SJSA1 (cell line): ENCODE measurements at places on chromosomes 7 and 10.

GRCh38 chr10:102449321-102450123 is 1.8 kb downstream of the C10orf95 start:
- DNase-seq: no peak

GRCh38 chr7:157472311-157473050 is 135.7 kb downstream of the DNAJB6 start:
- DNase-seq: peak; percentile 30

DNA sequence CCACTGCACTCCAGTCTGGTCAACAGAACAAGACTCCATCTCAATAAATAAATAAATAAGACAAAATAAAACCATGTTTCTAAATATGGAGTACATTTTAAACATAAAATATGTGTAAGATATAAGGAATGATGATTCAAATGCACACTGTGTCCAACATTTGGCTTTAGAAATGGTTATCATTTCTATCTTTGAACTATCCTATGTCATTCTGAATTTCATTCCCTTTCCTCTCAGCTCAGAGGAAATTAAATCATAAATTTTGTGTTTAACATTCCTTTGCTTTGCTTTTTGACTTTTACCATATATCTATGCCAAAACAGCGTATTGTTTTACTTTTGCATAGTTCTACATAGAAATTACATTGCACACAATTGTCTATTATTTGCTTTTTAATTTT is 130.9 kb downstream of the GNAT3 start:
- no peak for DNase-seq

DNA sequence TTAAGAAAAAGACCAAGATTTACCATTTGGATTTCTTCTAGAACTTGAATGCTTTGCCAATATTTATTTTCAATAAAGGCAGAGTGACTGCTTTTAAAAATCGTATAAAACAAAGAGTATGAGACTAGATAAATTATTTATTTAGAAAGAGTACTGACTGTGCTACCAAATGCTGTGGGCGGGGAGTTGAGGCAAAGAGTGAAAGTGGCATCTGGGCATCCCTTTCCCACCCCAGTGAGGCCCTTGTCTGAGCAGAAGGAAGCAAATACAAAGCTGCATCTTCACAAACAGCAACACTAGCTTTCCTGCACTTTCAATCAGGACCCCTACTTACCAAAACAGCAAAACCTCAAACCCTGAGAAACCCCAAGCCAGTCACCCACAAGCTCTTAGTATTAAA is 34.9 kb downstream of the ITGB1 start:
- no peak for DNase-seq

DNA sequence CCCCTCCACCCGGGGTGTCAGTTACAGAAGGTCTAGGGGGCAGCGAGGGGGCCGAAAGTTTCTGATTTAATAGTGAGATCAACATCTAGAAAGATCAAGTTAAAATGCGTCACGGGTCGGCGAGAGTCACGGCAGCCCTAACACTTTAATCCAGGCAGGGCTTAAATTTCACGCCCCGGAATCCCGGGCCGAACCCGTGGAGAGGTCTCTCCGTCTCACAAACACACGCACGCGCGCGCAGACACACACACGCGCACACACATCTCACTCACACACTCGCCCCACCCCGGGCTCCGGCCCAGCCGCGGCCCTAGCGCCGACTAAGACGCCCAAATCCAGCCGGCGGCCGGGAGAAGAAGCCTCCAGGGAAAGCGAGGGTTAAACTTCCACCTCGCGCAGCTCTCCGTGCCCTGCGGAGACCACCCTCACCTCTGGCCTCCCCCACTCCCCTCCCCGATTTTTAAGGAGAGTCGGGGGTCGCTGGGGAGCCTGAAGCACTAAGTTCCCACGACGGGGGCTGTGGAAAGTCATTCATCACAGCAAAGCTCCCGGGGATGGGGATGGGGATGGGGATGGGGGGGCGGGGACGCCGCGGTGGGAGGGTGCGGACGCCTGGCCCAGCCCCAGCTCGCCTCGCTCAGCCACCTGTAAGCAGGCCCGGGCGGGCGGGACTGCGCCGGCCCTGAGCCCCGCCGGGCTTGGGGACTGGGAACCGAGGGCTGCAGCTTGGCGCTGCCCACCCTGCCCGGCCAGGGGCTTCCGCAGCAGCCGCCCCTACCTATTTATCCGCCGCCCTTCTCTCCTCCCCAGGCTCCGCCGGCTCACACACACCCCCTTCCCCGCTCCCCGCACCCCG is 1.6 kb downstream of the PDGFA start:
- DNase-seq: no peak

DNA sequence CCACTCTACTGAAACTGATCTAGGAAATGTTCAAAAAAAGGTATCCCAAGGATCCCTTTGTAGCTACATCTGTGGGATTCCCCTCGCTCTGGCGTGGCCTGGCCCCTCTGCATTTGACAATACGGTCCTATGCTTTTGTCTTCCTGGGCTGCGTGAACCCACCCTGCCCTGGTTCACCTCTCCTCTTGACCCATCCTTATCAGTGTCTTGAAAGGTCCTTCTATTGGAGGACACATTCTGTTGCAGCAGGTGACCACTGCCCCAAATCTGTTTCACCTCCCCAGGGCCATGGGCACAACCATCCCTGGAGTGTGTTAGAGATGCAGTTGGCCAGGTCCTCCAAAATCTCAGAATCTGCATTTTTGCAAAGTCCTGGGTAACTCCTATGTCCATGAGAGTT is 100.8 kb downstream of the EGFR start:
- no peak for DNase-seq

- DNase-seq: no peak
Measured at GRCh38 chr7:157016352-157017041, 6.0 kb upstream of the MNX1 start.

DNA sequence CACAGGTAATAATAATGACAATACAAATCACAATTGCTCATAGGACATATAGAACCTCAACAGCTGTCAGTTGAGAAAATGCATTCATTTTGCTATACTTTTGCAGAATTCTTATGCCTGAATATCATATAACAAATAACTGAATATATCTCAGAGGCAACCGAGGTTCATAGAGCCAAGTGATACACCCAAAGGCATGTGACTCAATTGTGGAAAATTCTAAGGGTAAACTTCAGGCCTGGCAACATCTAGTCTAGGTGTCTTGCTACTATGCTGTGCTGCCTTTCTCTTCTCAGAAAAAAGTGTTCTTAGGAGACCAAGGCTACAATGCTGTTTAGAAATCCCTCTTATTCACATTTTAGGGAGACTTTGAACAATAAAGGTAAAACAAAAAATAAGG is 270.7 kb downstream of the BAMBI start:
- no peak for DNase-seq

- no peak for DNase-seq
Measured at GRCh38 chr10:114917927-114918672, 19.9 kb upstream of the TRUB1 start.

DNA sequence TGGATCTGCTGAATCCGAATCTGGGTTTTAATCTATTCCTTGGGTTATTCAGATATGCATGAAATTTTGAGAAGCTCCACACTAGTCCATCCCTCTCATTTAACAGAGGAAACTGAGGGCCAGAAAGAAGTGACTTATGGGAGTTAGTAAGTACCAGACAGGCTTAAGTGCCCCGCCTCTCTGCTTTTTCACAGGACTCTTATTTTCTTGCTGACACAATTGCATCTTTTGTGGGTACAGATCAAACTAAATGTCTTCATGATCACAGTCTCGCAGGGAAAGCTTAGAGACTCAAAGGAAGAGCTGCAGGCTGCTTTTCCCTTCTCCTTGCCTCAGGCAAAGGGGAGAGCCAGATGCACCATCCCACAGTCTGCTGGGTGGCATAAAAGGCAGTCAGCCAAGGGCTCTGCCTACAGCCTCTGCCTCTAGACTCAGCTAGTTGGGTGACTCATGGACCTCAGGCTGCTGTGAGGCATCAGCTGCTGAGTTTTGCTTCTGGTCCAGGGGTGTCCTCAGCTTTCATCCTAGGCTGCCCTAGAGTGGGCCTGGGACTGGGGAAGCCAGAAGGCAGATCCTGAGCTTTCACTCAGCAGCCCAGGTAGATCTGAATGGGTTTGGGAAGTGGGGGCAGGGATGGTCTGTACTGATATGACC is 11.6 kb downstream of the GOLGA7B start:
- DNase-seq: no peak
